ENCODE measurements at places on chromosomes 16 and 17.

DNA sequence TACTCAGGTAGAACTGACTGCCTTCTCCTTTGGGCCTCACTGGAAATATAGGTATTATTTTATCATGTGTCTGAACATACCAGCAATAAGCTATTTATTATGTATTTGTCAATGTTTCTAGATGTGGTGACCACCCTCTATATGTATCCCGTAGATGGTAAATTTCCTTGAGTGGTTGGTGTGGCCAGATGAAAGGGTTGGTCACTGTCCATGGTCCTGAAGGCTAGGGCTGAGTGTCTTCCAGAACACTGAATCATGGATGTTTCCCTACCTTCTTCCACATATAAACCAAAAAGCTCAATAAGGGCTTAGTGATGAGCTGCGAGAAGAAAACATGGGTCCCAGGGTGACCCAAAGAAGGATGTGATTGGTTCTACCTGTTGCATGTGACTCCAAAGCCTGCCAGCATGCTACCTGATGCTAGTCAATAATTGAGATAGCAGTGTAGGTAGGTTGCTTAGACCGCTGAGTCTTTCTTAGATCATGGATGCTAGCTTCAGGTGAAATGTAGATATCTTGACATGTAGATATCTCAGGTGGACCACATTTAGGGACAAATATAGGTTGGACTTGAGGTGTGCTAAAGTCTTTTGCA, 150.3 kb downstream of the ASIC2 start:
- peak; percentile 37 for DNase-seq

DNA sequence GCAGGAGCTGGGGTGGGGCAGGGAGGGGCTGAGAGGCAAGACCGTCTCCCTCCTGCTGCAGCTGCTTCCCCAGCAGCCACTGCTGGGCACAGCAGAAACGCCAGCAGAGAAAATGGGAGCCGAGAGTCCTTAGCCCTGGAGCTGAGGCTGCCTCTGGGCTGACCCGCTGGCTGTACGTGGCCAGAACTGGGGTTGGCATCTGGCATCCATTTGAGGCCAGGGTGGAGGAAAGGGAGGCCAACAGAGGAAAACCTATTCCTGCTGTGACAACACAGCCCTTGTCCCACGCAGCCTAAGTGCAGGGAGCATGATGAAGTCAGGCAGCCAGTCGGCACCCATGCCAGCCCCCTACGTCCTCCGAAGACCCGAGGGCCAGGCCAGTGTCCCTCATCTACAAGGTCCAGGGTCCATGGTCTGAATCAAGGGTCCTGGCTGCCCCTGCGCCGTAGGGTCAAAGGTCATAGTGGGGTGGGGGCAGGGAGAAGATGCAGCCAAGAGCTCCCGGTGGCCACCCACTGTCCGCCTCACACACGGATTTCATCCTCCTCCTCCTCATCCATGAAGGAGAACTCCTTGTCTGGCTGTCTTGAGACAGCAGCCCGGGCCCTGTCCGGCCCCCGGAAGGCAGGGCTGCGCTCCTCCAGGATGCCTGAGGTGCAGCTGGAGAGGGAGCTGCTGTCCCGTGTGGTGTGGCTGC, 23.4 kb upstream of the CPSF4L start:
- no peak for DNase-seq

GRCh38 chr16:49755313-49755620, 100.6 kb downstream of the ZNF423 start:
- peak; percentile 53 for DNase-seq

DNA sequence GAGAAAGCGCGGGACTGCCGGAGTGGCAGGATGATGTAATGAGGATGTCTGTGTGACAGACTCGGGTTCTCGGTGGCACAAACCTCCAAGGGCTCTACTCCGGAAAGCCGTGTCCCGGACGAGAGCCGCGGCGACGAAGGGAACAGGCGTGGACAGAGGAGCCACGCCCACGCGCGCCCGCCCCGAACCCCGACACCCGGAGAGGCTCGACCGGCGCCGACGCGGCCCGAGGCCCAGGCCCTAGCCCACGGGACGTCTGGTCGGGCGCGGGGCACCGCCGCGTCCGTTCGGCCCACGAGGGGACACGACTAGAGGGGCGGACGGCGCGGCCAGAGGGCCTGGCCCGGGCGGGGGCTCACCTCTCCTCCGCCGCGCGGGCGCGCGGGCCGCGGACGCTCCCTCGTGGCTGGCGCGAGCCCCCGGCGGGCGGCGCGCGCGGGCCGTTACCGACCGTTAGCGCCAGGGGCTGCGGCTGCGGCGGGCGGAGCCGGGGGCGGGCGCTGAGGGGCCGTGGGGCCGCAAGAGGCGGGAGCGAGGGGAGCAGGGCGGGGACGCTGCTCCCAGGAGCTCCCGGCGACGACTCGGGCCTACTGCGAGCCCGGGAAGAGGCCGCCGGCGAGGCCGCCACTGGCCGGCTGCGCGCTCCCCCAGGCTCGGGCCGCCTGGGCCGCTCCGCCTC, 2.1 kb upstream of the IRX5 start:
- DNase-seq: peak; percentile 86

DNA sequence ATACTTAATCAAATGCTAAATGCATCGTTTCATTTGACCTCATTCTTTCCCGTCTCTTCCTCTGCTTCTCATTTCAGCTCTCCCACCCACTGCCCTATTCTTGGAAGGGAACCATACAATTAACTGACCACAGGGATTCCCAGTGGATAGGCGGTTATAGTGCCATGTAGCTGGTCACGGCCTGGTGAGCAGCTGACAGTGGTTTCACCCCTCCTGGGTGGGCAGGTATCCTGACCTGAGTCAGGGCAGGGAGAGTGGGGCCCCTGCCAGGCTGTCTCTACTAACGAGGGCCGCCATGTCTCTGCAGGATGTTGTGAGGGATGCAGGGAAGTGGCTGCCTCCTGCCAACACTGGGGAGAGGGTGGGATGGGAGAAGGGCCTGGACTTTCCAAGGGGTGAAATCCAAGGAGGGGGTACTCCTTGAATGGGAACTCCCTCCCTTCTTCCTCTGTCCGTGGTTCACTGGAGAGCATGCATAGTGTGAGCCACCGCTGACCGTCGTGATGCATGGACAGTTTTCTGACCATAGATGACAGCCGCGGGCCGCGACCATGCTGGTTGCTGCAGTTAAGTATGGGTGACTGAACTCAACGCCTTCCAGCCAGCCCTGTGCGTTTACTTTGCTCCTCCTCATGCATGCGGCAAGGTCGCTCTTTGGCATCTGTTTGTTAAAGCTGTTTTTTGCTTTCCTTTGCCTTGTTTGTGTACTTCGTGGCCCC, 95.9 kb downstream of the RPTOR start:
- no peak for DNase-seq

- peak; percentile 90 for DNase-seq
Observed at GRCh38 chr17:68133346-68134045, 98.0 kb downstream of the KPNA2 start.

DNA sequence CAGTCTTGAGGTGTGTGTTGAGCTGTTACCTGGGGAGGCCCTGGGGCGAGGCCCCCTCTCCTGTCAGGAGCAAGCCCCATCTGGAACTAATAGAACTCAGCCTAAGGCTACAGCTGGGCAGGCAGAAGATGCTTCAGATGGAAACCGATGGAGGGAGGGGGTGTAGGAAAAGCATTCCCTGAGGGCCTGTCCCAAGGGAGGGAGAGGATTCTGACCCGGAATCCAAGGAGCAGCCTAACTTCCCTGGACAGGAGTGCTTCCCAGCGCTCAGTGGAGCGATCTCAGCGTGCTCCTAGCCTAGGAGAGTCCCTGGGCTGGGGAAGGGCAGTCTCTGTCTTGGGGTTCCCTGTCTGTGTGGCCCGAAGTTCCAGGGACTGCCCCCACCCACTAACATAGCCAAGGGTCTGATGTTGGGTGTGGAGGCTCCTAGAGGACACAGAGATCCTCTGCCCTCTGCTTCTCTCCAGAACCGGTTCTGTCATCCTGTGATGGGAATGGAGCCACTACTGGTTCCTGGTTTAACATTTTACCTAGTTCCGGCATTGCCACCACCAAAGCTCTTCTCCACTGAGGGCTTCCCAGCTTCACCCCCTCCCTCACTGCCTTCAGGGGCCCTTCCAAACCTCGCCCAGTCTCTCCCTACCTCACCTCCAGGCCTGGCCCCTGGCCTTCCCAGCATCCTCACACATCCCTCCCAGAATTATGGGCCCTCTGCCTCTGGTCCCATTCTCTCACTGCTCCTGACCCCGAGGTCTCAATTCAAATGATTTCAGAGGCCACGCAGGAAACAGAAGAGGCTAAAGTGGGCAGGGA, 58.7 kb downstream of the RTN4RL1 start:
- no peak for DNase-seq

DNA sequence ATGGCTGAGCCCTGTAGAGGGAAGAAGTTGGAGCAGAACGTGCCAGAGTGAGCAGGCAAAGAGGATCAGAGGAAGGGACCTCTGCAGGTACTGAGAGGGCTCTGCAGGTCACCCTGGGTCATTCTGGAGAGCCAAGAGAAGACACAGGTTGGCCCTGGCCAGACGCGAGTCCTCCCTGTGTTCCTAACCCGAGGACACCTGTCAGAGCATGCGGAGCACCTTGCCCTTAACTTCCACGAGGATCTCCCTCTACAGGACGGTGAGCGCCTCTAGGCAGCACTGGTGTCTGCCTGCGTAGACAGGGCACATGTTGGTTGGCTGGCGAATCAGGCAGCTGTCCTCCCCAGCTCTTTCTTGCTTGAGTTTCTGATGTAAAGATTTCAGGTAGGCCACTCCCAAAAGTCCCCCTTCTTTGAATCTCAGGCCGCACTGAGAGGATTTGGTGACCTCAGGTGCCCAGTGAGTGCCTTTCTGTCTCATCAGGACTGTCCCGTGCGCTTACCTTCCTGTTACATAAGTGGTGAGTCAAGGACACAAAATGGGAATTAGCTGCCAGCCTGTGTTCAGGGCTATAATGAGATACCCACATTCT, 45.3 kb downstream of the MPRIP start:
- DNase-seq: no peak

DNA sequence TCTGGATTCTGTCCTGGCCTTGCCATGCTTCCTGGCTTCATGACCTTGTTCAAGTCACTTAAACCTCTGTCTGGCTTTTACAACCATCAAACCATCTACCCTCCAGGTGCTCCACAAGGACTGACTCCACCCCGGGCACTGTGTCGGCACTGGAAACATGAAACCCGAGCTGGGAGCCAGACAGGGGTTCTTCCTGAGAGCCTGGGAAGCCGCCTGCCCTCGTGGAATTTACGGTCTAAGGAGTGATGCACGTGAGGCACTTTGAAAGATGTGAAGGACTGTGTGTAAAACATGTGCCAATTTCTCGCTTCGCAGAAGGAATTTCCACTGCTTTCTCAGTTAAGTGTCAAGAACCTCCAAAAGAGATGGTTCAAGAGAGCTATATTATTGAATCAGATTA, 11.6 kb downstream of the CDK5R1 start:
- no peak for DNase-seq

DNA sequence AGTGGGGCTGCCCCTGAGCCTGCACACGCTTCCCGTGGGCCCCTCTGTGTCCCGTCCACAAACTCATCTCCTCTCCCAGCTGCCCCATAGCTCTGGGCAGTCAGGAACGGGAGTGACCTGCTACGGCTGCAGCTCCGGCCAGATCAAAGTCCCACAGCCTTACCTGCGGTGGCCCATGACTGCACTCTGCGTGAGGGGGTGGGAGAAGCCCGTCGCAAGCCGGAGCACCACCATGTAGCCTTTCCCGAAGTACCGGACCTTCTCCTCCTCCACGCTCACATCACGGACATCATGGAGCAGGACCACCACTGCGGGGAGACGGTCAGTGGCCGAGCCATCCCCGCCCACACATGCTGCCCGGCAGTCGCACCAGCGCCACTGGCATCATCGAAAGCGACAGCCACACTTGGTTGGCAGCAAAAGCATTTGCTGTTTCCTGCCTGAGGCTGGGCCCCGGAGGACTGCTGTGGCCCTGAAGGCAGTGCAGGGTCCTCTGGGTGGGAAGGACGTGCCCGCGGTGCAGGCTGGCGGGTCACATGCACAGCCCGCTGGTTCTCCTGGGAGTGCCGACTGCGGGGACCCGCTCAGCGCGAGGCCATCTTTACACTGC, 6.2 kb downstream of the CYBC1 start:
- no peak for DNase-seq

DNA sequence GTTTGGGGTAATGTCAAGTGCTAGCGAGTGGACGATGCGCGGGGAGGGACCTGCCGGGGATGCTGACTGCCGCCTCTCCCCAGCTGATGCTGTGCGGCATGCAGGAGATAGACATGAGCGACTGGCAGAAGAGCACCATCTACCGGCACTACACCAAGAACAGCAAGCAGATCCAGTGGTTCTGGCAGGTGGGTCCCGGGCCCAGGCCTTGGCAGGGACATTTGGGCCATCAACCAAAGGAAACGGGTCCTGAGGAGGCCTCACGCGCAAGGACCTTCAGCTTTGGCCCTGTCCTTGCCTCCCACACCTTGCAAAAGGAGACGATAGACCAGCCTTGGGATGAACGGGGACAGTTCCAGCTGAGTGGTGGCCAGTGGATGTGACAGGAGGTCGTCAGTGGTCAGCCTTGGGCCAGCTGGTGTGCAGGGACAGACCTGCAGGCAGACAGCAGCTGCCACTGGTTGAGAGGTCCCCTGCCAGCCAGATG, 13.6 kb upstream of the CLEC18A start:
- no peak for DNase-seq

DNA sequence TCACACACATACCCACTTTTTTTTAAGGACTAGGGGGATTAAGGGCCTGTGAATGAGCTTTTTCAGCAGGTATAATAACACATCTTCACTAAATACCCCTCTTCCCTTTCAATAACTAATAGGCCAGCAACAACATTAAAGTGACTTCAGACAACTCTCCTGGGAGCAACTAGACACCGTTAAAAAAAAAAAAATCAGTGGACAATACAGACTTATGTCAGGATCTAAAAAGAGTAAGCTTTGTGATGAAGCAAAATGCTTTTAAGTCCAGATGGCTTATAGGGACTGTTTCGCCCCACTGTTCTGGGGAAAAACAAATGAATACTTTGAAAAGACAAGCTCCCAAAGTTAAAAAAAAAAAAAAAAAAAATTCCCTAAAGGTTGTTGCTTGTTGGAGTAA, 29.0 kb downstream of the SPAG9 start:
- no peak for DNase-seq

DNA sequence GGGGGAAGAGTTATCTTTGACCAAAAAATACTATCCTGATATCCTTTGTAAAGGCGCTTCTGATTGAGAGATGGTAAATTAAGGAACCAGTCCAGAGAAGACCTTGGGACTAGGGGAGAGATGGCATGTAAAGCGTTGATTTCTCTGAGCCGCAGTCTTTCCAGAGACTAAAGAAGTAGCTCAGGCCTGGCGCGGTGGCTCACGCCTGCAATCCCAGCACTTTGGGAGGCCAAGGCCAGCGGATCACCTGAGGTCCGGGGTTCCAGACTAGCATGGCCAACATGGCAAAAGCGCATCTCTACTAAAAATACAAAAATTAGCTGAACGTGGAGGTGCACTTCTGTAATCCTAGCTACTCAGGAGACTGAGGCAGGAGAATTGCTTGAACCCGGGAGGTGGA, 625 bp upstream of the CENPT start:
- DNase-seq: no peak
